ENCODE measurements at places on chromosomes 7 and 10. TPM values are rescaled to one million over a fixed set of nuclear protein-coding genes. Genes with fewer than 3 reads are reported as not detected.

- DNase-seq: no peak
- no peaks in the 10 kb centered on the region for H3K27me3 ChIP-seq
- H3K27ac ChIP-seq: no peak overlapping the region
- H3K4me1 ChIP-seq: peaks cover 13% of the 10 kb centered on the region
- no peak overlapping the region for H3K4me3 ChIP-seq
- H3K36me3 ChIP-seq: no peaks in the 10 kb centered on the region
These were observed 17.6 kb upstream of the LAMB1 start for GRCh38 chr7:108020585-108020984.

Gene PSMG3
- total RNA-seq: 32.1 TPM

Gene CCDC146
- total RNA-seq: 14.8 TPM

Gene ASB4
- total RNA-seq: not detected

GRCh38 chr7:29843726-29844125, 37.4 kb downstream of the WIPF3 start:
- peak overlapping the region; percentile 34 for H3K27ac ChIP-seq
- H3K36me3 ChIP-seq: peaks cover 2% of the 10 kb centered on the region
- DNase-seq: no peak
- peaks cover 15% of the 10 kb centered on the region for H3K4me1 ChIP-seq

Gene NSUN5
- 35.2 TPM for total RNA-seq

Gene AP1S1
- 61.3 TPM for total RNA-seq

DNA sequence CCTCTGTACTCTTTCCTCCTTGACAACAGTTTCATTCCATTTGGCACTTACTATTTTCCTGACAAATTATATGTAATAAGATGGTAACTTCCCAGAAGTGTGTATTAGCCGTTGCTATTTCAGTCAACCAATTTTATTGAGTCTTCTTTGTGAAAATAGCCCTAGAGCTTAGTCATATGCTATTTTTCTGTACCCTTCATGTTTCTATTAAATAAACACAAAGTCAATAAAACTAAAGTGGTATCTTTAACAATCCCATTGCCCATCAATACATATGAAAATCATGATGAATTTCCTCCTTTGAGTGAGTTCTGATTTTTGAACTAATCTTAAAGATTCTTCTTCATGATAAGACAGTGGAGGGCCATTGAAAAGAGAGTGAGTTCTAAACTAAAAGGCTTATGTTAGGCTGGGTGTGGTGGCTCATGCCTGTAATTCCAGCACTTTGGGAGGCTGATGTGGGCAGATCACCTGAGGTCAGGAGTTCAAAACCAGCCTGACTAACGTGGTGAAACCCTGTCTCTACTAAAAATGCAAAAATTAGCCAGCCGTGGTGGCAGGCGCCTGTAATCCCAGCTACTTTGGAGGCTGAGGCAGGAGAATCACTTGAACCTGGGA, 5.9 kb upstream of the MYPN start:
- no peak overlapping the region for H3K4me3 ChIP-seq
- H3K27me3 ChIP-seq: no peaks in the 10 kb centered on the region
- peaks cover 17% of the 10 kb centered on the region for H3K4me1 ChIP-seq
- no peak for DNase-seq
- no peak overlapping the region for H3K27ac ChIP-seq
- H3K36me3 ChIP-seq: no peaks in the 10 kb centered on the region

Gene FOXP2
- total RNA-seq: 4.3 TPM
